ENCODE measurements at places on chromosomes 5 and 9.

- no peak overlapping the region for H3K27ac ChIP-seq
- H3K27me3 ChIP-seq = no peaks in the 10 kb centered on the region
- H3K4me1 ChIP-seq = no peaks in the 10 kb centered on the region
- no peak overlapping the region for H3K4me3 ChIP-seq
These were observed 510.4 kb downstream of the PSAT1 start for GRCh38 chr9:78807286-78807685.

GRCh38 chr5:138819081-138819480 is 56.1 kb downstream of the LRRTM2 start:
- no peak overlapping the region for H3K4me3 ChIP-seq
- no peak overlapping the region for H3K27ac ChIP-seq
- H3K36me3 ChIP-seq = no peaks in the 10 kb centered on the region
- H3K4me1 ChIP-seq = peaks cover 5% of the 10 kb centered on the region

DNA sequence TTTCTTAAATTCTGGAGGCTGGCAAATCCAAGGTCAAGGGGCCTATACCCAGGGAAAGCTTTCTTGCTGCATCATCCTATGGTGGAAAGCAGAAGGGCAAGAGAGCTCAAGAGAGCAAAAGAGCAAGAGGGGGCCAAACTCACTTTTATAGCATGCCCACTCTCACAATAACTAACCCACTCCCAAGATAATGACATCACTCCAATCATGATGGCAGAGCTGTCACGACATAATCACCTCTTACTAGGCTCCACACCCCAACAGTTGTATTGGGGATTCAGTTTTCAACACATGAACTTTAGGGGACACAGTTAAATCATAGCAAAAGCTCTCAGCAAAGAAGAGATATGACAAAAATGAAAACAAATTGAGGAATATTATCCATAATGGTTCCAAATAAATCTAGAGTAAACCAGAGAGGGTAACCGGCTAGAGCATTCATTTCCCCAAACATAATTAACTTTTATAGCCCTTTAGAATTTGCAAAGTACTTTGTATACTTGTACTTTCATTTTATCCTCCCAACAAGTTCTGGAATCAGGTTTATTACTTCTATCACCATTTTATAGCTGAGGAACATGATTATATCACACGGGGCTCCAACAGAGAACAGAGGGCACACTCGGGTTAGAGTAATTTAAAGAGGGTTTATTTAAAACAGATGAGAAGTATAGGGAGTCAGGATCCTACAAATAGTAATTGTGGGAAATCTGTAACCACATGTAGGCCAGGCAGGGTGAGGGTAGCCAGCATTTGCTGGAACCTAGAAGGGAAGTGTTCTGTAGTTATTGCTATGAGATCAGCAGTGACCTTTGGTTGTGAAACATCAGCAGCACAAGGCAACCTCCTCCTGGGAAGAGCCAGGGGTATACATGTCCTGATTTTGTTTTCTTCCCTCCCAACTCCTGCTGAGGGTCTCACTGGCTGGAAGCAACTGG is 7.2 kb upstream of the TARS1 start:
- H3K4me3 ChIP-seq = no peak overlapping the region
- no peak overlapping the region for H3K27ac ChIP-seq
- no peak for DNase-seq
- no peaks in the 10 kb centered on the region for H3K27me3 ChIP-seq
- no peaks in the 10 kb centered on the region for H3K4me1 ChIP-seq
- H3K36me3 ChIP-seq = no peaks in the 10 kb centered on the region

DNA sequence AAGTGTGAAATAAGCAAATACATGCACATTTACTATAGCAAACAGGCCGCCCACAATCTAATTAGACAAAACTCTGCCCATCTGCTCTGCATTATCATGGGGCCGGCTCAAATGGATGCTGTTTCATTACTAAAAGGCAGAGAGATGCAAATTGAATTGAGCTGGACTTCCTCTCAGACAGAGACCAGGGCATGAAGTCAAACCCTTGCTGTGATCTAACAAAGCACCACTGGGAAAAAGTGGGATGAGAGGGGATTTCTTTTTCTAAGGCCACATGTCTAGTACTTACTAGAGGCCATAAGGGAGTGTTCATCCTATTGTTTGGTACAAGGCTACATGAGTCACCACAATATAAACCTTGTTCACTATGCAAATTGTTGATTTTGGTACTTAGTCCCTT is 614.7 kb downstream of the ISL1 start:
- no peaks in the 10 kb centered on the region for H3K36me3 ChIP-seq
- no peaks in the 10 kb centered on the region for H3K4me1 ChIP-seq
- no peak overlapping the region for H3K27ac ChIP-seq
- no peak for DNase-seq
- H3K27me3 ChIP-seq = no peaks in the 10 kb centered on the region

DNA sequence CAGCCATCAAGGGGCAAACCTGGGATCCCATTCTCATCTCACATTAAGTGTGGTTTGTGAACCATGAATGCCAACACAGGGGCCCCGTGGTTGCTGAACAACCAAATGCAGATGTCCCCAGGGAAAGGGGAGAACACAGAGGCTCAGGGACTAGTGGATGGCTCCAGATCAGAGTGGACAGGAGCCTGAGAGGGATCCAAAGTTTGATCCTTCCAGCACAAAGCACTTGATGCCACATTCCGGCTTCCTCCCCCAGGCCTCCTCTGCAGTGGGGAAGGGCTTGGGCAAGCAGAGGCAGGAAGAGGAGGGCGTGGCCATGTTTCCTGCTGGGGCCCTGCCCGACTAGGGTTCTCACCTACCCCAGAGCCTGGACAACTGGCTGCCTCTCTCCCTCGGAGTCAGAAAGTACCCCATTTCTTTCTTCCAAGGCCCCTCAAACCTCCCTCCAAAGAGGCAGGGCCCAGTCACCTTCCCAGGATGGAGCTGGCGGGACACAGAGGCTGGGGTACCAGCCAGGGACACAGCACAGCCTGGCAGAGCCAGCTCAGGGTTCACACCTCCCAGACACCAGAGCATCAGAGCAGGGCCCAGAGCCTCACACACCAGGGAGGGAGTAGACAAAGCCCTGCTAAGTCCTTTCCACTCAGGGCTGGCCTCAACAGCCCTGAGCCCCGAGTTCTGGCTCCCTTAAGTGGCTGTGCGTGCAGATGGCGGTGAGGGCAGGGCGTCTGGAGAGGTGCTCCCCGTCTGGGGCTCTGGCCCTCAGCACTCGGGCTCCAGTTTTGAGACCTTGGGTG is 4.3 kb upstream of the RNF44 start:
- no peaks in the 10 kb centered on the region for H3K4me1 ChIP-seq
- no peak overlapping the region for H3K27ac ChIP-seq
- H3K27me3 ChIP-seq = no peaks in the 10 kb centered on the region
- H3K4me3 ChIP-seq = no peak overlapping the region

DNA sequence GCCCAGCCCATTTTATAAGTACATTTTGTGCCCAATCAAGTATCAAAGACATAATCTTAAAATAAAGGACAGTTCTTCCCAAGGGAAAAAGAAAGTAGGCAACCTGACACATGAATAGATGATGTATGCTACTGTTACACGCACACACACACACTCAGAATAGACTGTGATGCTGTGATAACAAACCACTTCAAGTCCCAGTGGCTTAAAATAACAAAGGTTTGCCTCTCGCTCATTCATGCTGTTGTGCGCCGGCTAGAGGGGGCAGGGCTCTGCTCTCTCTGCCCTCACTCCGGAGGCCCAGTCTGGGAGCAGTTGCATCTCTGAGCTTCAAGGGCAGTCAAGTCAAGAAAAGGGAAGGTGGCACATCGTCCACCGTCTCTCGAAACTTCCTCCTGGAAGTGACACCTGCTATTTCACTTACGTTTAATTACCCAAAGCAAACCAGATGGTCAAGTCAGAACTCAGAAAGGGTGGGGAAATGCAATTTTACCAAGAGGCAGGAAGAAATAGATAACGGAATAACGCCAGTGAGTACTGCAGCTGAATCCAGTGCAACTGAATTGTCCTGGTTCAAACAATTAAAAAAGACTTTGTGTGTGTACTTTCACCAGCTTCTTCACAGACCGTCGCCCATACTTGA is 43.3 kb downstream of the ANKRD33B start:
- no peaks in the 10 kb centered on the region for H3K36me3 ChIP-seq
- no peak for DNase-seq
- no peaks in the 10 kb centered on the region for H3K27me3 ChIP-seq
- no peaks in the 10 kb centered on the region for H3K4me1 ChIP-seq

DNA sequence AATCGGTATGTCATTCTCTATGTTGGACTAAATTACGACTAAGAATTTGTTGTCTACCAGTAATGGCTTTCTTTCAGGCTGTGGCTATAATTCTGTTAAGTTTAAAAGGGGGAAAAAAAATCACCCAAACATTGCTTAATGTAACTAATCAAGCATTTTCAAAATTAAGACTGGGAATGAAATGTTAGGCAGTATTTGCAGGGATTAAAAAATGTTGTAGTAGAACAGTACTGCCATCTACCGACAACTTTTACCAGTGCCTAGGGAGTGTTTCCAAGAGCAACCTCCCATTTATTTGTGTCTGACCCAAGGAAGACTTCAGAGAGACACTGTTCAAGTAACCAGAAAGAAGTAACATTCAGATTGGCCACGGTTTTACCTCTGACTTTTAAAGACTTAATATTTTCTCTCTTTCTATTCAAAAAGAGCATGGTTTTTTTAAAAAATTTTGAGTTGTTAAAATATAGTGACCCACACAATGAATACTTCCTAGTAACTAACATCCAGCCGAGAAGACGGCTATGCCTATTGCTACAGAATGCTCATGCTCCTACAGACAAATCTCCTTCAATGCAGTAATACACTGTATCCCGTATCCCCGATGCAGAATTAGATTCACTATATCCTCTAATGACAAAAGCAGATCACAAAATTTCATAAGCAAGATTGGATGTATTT is 92.4 kb downstream of the ARL15 start:
- H3K27ac ChIP-seq = no peak overlapping the region
- H3K4me3 ChIP-seq = no peak overlapping the region
- DNase-seq = no peak
- no peaks in the 10 kb centered on the region for H3K4me1 ChIP-seq

DNA sequence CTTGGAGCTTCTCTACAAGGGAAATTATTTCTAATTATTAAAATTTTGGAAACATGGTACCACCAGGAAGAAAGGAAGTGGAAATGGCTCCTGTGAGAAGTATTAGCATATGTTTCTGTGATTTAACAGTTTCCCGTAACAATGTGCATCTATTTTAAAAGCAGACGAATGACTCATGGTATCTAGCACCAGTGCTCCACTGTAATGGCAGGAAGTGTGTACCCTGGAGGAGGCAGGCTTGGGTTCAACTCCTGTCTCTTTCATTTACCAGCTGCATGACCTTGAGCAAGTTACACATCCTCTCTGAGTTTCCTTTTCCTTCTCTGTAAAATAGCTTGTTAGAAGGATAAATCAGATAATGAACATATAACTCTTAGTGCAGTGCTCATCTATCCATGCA is 41.0 kb upstream of the ANGPTL2 start:
- DNase-seq = no peak
- no peaks in the 10 kb centered on the region for H3K36me3 ChIP-seq
- H3K4me1 ChIP-seq = no peaks in the 10 kb centered on the region
- H3K27ac ChIP-seq = no peak overlapping the region
- no peaks in the 10 kb centered on the region for H3K27me3 ChIP-seq
- H3K4me3 ChIP-seq = no peak overlapping the region

GRCh38 chr9:104339692-104340091 is 164.4 kb upstream of the OR13F1 start:
- H3K4me3 ChIP-seq = no peak overlapping the region
- H3K27me3 ChIP-seq = no peaks in the 10 kb centered on the region
- no peak for DNase-seq
- H3K27ac ChIP-seq = no peak overlapping the region

- DNase-seq = peak; percentile 76
- H3K27me3 ChIP-seq = no peaks in the 10 kb centered on the region
- peak within 1 kb of the TSS; percentile 73 for H3K4me3 ChIP-seq
- H3K36me3 ChIP-seq = no peaks in the 10 kb centered on the region
- no peak within 1 kb of the TSS for H3K27ac ChIP-seq
These were observed at the start of gene EPB41L4A for GRCh38 chr5:112419164-112419985. TSS of gene EPB41L4A (minus strand) at chr5:112419277. CDS start at chr5:112419039, 238 bp downstream.

GRCh38 chr9:117715411-117715989 is 11.3 kb downstream of the TLR4 start:
- peaks cover 4% of the 10 kb centered on the region for H3K36me3 ChIP-seq
- H3K27me3 ChIP-seq = no peaks in the 10 kb centered on the region
- no peak overlapping the region for H3K4me3 ChIP-seq
- peaks cover 7% of the 10 kb centered on the region for H3K4me1 ChIP-seq
- no peak for DNase-seq
- no peak overlapping the region for H3K27ac ChIP-seq

- H3K27me3 ChIP-seq = no peaks in the 10 kb centered on the region
- DNase-seq = no peak
- peaks cover 2% of the 10 kb centered on the region for H3K4me1 ChIP-seq
These were observed 21.8 kb downstream of the DENND4C start for GRCh38 chr9:19252174-19252884.

DNA sequence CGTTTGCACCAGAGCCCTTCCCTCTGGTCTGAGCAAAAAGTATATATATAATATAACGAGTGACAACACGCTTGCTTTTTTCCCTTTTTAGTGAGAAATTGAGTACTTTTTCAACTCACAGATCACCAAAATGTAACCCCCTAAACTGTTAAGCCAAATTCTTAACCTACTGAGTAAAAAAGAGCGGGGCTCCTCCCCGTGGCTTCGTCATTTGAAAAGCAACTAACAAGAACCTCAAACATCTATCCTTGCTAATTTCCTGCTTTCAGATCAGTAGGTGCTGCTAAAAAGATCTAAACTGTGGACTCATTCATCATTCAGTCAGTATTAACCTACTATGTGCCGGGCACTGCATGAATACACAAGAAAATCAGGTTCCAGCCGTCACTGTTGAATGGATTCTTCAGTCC is 1.0 kb upstream of the PTBP3 start:
- peaks cover 1% of the 10 kb centered on the region for H3K4me1 ChIP-seq
- peak overlapping the region; percentile 29 for H3K4me3 ChIP-seq
- H3K27ac ChIP-seq = no peak overlapping the region
- no peak for DNase-seq
- no peaks in the 10 kb centered on the region for H3K27me3 ChIP-seq
- no peaks in the 10 kb centered on the region for H3K36me3 ChIP-seq

GRCh38 chr9:26131886-26132285 is 453.6 kb upstream of the TUSC1 start:
- no peaks in the 10 kb centered on the region for H3K36me3 ChIP-seq
- DNase-seq = no peak
- H3K4me3 ChIP-seq = no peak overlapping the region
- no peaks in the 10 kb centered on the region for H3K27me3 ChIP-seq
- H3K27ac ChIP-seq = no peak overlapping the region

Data from aorta (tissue), 5 donors.